ENCODE measurements at places on chromosomes 6 and 20. TPM values are rescaled to one million over a fixed set of nuclear protein-coding genes. Genes with fewer than 3 reads are reported as not detected.

The TBC1D22B gene
- 6.1 TPM for total RNA-seq

The IL17A gene
- total RNA-seq, result not detected

The FAM83C gene
- not detected for total RNA-seq

The MCCD1 gene
- total RNA-seq, result not detected

The TNXB gene
- 71.0 TPM for total RNA-seq

The NKX2-4 gene
- total RNA-seq, result not detected

Measured in stomach (tissue), 19 donors.